ENCODE measurements at places on chromosomes 16 and 17.

DNA sequence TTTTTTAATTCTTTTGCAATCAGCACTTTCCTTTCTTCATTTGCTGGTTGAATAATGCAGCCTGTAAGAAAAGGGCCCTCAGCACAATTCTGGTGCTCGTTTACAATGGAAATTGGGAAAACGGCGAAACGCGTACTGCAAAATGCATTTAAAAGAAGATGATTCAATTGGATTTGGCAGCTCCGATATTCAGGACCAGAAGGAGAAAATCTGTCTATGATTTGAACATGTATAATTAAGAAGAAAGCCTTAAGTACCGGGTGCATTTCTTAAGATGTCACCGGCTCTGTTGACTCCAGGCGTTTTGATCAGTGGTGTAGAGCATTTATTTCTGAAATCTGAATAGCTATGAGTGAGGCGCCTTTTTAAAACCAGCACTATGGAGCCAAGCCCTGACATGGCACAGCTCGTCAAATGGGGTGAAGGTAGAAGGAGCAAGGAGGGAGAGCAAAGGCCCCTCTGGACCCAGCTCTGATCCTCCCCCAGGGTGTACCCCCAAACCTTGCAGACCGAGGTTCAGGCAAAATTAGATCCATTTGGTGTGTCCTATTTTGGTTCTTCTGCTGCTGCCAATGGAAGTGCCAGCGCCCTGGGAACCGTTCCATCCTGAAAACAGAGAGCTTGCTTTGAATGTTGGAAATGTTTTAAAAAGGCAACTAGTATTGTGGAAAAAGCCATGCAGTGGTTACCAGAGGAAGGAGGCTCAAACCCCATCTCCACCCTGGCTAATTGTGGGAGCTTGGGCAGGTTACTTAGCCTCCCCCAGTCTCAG is 161.4 kb upstream of the RPL38 start:
- no peak for DNase-seq

GRCh38 chr16:79286646-79287423 is 313.7 kb downstream of the MAF start:
- DNase-seq: no peak

GRCh38 chr17:83123896-83124801 is 44.7 kb downstream of the METRNL start:
- DNase-seq: no peak

GRCh38 chr16:48525201-48526057 is 84.6 kb downstream of the N4BP1 start:
- no peak for DNase-seq

- no peak for DNase-seq
Measured at GRCh38 chr16:27517664-27518063, 32.0 kb downstream of the GTF3C1 start.

DNA sequence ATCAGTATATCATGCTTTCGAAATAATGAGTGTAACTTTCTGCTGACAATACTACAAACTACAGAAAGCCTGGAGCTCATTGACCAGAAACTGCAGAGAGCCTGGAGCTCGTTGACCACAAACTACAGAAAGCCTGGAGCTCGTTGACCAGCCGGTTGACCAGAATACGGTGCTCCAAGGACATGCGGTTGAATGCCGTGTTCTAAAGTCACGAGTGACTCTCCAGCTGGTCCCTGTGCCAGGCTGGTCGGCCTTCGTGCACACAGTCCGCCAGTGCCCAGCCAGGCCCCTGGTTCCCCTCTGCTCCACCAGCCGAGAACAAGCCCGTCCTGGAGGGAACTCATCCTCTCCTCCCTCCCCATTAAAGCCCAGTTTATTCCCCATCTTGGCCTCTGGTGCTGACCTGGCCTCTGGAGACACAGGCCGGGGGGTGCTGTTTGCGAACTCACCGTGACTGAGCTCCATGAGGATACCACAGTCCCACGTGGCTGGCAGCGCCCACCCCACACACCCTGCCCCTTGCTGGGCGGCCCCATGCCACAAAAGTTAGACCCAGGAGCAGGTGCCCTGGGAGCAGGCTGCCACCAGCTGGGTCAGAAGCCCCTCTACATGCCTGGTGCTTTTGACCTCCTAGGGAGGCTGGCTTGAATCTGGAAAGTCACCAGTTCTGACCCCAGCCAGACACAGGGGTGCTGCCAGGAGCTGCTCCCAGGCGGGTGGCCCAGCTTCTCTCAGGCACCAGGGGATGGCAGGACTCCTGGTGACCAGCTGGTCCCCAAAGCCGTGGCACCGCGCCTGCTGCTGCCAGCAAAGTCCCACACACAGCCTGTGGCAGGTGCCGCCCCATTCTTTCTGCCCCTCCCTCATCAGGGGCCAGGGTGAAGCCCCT is 15.5 kb upstream of the CDH15 start:
- no peak for DNase-seq

- DNase-seq: no peak
Measured at GRCh38 chr16:69818891-69819545, 56.9 kb downstream of the WWP2 start.

GRCh38 chr17:7885367-7886226 is 3.0 kb upstream of the CHD3 start:
- DNase-seq: peak; percentile 17

DNA sequence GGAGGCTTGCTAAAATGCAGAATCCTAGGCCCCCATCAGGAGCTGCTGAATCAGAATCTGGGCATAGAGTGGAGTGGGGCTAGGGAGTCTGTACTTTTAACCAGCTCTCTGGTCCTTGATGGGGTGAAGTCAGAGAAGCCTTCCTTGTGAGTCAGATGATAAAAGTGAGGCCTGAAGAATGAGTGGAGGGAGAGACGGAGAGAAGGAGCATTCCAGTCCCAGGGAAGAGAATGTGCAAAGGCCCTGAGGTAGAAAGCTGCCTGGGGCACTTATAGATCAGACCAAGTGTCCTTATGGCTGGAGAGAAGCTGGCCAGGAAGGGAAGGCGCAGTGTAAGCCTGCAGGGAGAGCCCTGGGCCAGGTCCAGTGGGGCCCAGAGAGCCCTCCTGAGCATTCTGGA is 235.1 kb upstream of the NLRP1 start:
- DNase-seq: no peak

DNA sequence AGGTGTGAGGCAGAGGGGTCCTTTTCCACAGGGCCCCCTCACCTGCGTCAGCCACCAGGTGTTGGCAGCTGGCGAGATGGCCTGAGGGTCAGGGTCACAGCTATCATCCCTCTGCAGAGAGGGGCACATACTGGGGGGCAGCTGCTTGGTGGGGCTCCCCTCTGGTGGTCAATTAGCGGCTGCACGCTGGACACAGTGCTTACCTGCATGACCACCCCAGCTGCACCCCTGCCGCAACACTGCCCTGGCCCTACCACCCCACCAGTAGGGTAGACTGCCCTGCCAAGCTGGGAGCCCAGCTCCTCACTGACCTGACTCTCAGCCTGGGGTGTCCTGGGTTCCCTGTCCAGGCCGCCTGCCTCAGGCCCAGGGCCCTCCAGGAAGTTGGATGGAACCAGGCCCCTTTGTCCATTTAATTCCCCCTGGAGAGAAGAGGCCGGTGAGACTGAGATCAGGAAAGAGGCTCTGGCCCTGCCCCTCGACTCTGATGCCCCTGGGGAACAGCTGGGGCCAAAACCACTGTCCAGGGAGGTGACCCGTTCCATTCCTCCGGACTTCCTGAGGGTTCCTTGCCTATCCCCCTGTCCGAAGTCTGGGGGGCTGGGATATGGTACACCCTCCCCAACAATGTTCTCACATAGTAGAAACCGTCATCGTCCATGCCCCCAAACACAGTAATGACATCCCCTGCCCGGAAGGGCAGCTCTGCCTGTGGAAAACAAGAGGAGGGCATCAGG is 23.7 kb downstream of the TSPOAP1 start:
- no peak for DNase-seq

GRCh38 chr17:63633742-63634141 is 11.5 kb downstream of the MAP3K3 start:
- no peak for DNase-seq

DNA sequence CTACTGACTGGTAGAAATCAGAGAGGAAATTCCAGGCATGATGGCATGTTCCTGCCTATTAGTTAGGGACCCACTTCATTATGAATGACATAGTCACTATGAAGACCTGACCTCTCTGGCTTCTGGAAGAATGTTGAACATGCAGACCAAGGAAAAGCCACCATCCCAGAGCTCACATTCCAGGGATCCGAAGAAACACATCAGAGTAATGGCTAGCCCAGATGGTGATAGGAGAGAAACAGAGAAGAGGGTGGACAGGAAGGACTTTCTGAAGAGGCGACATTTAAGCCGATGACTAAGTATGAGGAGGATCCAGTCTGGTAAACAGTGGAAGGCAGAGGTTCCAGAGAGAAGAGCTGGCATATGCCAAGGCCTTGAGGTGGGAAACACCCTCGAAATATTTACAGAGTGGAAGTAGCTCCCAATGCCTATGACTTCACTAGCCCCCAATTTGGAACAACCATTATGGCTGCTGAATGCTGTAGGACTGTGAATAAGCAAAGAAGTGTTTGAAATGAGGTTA is 216.2 kb downstream of the RBFOX1 start:
- DNase-seq: no peak

- peak; percentile 59 for DNase-seq
Measured at GRCh38 chr16:4330277-4330874, 14.5 kb downstream of the GLIS2 start.

- DNase-seq: no peak
Measured at GRCh38 chr17:6714315-6714874, 1.2 kb upstream of the SLC13A5 start.

GRCh38 chr16:50842013-50842505 is 100.2 kb downstream of the CYLD start:
- DNase-seq: no peak

GRCh38 chr17:2899906-2900305 is 103.7 kb downstream of the RAP1GAP2 start:
- DNase-seq: no peak

Data from activated T-cell treated with anti-CD3 and anti-CD28 coated beads for 4 hours (primary cell).